Transverse colon (tissue), 4 donors: ENCODE measurements at places on chromosomes 7 and 10. TPM values are rescaled to one million over a fixed set of nuclear protein-coding genes. Genes with fewer than 3 reads are reported as not detected.

DNA sequence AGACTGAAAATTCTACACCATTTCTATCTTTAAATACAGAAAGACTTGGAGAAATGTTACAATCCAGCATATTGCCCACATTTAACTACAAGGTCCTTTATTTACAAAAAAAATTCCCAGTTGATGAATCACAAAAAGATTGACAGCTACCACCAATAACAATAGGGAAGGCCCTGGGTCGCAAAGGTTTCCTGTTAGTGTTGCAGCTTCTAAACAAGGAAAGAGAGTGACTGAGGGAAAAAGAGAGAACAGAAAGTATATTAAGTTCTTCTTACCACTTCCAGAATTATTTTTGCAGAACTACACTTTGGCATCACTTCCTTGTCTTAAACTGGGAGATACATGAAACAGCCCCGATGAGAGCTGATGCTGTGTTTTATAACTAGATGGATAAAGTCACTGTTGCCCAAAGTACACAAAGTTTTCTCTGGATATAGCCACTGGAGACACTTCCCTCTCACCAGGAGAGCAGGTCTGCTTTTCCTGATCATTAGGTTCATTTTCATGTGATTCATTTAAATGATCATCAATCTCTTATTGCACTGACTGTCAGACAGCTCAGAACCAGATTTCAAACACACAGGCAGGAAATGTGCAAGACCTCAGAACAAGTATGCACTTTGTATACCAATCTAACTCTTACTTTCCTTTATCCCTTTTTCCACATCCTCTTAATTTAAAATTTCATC, 57.0 kb downstream of the SHTN1 start:
- DNase-seq, result no peak

GRCh38 chr10:93180482-93180931, 106.8 kb downstream of the CYP26A1 start:
- DNase-seq, result peak; percentile 12

DNA sequence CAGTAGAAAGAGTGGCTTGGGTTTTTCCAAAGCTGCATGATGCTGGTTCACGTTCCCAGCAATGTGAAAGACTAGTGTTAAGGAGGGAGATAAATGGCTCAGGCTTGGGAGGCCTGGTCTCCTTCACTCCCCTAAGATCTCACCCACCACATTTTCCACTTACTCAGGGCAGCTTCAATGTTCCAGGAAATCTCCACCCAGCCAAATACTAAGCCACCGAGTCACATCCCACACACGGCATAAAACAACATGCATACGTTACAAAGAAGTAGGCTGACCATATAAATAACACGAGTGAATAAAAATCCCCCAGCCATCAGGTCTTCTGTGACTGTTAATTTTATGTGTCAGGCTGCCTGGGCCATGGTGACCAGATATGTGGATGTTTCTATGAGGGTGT, 303.5 kb downstream of the SFMBT2 start:
- no peak for DNase-seq

DNA sequence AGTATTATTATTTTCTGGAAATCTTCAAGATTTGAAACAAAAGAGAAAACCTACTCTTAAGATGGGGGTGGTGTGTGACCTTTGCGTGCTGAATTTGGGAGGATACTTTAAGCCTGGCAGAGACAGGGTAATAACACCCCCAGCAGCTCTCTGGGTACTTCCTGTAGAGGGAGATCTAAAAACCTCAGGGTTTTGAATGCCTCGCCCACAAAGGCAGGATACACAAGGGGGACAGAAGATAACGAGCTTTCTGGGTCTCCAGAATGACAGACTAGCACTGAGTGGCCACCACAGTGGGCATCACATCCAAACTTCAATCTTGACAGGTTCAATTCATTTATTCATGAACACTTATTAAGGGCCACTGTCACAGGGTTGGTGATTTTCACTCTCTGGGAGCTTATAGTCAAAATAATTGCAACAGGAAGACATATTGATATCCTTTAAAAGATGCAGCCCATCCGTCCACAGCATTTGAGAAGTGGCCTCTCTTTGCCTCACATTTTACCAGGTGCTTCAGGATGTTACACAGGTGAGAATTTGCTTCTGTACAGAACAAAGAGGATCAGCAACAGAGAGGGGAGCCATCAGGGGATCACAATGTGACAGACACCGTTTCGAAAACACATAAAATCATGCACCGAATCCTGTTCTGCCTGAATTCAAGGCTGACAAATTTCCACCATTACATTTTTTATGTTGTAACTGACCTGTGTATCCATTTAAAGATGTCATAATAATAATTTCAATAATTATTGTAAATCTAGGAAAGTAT, 14.3 kb downstream of the CPA1 start:
- no peak for DNase-seq

DNA sequence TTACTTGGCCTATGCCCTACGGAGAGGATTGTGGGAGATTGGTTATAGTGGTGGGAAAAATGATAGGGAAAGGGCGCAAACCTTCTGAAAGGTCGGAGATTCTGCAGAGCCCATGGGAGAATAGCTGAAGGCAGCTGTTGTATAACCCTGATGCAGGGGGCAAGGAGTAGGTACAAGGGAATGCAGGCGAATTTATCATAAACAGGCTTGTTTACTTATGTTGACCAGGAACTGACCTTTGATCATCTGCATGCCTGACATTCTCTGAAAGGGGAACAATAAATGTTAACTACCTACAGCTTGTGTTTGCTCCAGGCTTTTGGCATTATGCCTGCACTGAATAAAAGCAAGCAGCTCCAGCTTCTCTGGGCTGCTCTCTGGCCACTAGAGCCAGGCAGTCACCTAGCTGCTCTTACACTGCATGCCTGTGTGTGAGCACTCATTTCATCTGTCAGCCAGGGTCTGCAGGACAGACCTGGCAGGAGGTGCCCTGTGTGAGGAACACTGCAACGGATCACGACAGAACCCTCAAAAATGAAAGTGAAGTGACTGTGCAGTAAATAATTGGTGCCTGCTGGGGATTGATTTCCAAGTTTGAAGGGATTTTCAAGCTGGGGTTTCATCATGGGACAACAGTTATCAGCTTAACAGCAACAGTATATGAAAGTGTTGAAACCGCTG, 31.1 kb upstream of the ABCA13 start:
- peak; percentile 66 for DNase-seq

GRCh38 chr10:100004805-100005510, 4.8 kb downstream of the DNMBP start:
- no peak for DNase-seq

The CALY gene
- total RNA-seq, result not detected

DNA sequence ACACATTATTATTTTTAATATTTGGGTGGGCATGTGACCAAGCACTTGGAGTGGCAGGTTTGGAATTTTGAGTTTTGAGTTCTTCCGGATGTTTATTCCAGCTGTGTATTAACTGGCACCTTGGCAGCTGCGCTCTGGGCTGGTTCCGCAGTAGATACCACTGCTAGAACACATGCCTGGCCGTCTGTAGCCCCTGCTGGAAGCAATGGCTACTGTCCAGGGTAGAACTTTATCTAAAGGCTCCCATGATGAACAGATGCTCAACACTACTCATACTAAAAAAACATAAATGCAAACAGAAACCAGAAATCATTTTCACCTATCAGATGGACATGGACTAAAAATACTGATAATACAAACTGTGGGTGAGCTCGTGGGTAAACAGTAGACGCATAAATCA, 19.4 kb upstream of the SH3PXD2A start:
- no peak for DNase-seq

The MYL10 gene
- not detected for total RNA-seq

DNA sequence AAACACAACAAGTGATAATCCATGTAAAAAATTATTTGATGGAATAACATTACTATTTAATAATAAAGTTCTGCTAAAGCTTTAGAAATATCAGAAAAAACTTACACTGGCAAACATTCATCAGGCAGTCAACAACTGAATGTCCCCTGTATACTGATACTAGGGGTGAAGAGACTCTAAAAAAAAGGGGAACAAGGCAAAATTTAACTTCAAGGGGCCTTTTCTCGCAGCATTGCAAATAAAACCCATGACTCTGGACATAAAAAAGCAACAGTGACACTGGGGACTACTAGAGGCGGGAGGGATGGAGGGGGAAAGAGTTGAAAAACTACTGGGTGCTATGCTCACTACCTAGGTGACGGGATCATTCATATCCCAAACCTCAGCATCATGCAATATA, 5.8 kb upstream of the IFRD1 start:
- DNase-seq, result no peak

- DNase-seq, result no peak
Measured at GRCh38 chr7:36692456-36692855, 31.8 kb downstream of the AOAH start.

The STYXL1 gene
- total RNA-seq, result 3.4 TPM

GRCh38 chr7:94028768-94029167, 24.6 kb upstream of the BET1 start:
- DNase-seq, result no peak

DNA sequence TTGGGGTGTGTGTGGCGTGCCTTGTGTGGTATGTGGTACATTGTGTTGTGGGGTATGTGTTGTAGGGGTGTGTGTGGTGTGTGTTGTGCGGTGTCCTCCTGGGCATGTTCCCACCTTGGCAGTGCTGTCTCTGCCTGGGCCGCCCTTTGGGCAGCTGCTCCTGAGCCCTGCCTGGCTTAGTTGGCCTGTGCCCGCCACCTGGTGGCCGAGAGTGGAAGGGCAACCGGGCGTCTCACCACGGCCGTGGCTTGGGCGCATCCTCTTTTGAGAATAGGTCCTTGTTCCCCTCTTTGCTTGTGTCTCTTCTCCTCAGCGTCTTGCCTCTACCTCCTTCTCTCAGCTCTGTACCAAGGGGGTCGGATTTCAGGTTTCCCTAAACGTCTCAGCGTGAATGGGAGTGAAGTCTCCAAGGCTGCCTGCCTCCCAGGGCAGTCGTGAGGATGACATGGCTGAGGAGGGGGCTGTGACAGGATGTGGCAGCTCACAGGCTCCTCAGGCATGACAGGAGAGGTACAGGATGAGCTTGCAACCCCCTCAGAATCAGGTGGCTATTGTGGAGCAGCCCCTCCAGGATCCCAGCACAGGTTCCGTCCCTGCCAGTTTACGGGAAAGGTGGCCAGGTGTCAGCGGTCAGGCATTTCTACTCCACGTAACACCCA, 98.4 kb upstream of the PODXL start:
- peak; percentile 85 for DNase-seq

The EPHA1 gene
- total RNA-seq, result 21.1 TPM

The SPDYE11 gene
- total RNA-seq, result not detected

DNA sequence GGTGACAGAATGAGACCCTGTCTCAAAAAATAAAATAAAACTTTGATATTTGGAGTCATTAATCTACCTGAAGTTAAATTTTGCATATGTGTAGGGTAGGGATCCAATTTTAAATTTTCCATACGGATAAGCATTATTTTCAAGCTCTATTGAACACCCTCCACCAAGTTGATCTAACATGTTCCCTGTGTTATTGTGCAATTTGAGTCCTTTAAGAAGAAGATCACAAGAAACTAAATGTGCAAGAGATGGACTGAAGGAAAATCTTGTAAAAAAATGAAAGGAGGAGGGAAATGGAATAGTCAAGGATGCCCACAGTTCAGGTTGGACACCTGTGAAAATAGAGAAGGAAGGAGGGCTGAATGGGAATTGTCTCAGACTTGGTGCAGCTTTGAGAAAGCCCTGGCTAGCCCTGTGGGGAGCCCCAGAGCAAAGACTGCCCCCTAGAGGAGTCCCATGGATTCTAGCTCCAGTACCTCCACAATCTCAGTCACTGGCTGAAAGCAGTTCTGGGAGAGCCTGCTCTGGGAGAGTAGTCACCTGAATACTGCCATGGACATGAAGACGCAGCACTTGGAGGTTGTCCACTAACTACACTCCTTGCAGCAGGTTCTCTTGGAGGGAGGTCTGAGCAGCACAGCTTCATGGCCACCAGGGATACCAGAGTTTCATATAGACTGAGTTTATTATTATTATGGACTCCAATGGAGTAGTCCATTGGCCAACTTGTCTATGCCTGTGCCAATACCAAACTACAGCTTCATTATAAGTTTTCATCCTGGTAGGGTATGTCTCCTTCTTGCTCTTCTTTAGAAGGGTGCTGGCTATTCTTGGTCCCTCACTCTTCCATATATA, 5.7 kb upstream of the TIAL1 start:
- DNase-seq, result peak; percentile 37

GRCh38 chr10:52481986-52482555, 168.0 kb downstream of the DKK1 start:
- no peak for DNase-seq

DNA sequence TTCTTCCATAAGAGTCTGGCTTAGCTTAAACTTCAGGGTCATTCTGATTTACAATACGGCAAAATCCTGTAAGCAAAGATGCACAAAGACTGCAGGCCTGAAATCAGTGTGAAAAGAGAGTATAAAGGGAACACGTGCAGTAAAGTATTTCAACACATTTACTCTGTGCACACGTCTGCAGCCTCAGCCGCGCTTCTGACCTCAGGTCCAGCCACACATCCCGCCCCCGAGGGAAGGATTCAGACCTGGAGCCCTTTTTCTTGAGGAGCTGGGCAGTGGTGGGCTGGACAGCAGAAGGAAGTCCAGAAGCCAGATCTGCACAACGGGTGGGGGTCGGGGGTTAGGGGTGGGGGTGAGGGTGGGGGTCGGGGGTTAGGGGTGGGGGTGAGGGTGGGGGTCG, 58.9 kb upstream of the FAM20C start:
- DNase-seq, result no peak

DNA sequence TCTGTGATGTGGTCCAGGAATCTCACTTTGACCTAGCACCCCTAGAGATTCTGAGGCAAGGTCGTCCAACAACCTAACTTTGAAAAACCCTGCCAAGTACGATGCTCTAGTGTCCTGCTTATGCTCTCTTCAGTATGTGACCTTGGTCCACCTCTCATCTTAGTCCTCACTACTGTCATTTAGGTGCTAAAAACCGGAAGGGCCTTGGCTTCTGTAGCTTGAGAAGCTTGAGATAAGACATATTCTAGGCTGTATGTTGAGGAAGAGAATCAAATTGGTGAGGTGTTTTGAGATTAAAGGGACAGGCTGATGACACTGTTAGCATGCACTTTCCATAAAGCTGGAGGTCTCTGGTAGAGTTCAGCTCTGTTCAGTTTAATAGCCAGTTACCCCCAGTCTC, 57.0 kb upstream of the MTPN start:
- DNase-seq, result no peak

The CCL24 gene
- 2.2 TPM for total RNA-seq

- no peak for DNase-seq
Measured at GRCh38 chr10:74076961-74077360, 73.7 kb downstream of the AP3M1 start.

The PRR15 gene
- 53.3 TPM for total RNA-seq

The CCDC7 gene
- 4.8 TPM for total RNA-seq
